Head of caudate nucleus (tissue), 42 donors: ENCODE measurements at places on chromosomes 7 and 10.

DNA sequence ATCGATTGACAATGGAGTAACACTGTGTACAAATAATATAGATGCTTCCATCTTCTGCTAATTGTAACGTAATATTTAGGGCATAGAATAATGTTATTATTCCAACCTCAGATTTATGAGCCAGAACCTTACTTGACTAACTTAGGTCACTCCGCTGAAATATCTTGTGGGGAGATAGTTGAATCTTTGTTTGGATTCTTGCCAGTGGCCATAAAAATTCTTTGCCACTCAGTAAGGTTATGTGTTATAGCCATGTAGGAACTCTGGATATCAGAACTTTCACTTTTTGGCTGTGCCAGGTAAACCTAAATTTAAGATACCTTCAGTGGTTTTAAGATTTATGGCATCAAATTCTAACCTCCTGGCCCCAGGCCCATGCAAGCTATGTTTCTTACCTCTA is 197.6 kb downstream of the WDR11 start:
- DNase-seq, result no peak

- DNase-seq, result no peak
Observed at GRCh38 chr7:132869166-132869861, 212.6 kb downstream of the CHCHD3 start.

- DNase-seq, result no peak
Observed at GRCh38 chr7:94426980-94427875, 32.5 kb downstream of the COL1A2 start.

DNA sequence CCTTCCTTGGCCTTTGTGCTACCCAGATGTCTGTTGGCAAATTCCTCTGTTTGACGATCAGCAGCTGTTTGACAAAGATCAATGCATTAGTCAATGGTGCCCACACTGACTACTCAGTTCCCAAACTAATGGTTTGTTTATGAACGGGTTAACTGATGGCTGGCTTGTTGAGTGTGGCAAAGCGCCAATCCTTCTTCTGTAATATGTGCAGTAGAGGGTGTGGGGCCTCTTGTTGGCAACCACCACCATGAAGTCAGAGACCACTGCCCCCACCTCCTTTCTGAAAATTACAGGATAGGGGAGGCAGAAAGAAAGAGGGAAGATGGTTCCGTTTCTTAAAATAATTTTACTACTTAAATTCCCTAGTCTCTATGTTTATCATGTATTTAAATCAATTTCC is 2.6 kb upstream of the PLCE1 start:
- no peak for DNase-seq

DNA sequence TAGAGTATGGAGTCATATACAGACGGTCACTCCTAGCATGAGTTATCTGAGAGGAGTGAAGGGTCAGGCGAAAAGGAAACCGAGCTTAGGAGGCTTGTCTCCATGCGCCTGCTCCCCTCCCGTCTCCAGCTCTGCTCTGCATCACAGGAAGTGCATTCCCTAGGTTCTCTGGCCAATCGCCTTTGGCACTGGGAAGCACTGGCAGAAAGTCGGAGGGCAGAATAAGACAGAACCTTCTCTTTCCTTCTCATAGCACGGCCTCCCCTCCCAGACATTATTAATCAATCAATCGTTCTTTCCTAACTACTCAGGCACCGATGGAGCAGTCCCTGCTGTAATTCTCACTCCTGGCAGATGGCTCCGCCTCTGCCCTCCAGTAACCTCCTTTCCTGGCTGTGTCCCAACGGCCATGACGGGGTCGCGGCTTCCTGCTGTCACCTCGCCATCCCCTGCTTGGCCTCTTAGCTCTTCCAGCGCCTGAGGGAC is 177.1 kb downstream of the FRMD4A start:
- no peak for DNase-seq

GRCh38 chr7:112103246-112103645 is 103.0 kb downstream of the DOCK4 start:
- no peak for DNase-seq
